ENCODE measurements at places on chromosomes 3 and 15.

- DNase-seq = no peak
Measured at GRCh38 chr15:68676926-68677325, 98.1 kb downstream of the CORO2B start.

GRCh38 chr3:41521010-41521655, 321.8 kb downstream of the CTNNB1 start:
- no peak for DNase-seq

GRCh38 chr3:144364737-144365136, 393.1 kb downstream of the DIPK2A start:
- no peak for DNase-seq

DNA sequence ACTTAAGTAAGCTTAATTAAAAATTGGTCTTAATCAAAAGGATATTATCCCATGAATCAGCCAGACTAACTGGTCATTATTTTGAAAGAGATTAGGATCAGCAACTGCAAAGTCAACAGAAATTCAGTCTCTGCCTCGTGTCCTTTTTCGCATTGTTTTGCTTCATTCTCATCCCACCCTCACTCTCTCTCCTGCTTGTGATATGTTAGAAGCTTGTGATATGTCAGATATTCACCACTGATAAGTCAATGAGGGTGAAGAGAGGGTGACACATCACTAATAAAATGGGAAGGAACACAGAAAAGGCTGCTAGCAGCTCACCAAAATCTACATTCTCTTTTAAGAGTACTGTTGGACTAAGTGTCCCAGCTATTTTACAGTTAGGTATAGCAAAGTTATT, 146.1 kb downstream of the SUCNR1 start:
- DNase-seq = no peak

DNA sequence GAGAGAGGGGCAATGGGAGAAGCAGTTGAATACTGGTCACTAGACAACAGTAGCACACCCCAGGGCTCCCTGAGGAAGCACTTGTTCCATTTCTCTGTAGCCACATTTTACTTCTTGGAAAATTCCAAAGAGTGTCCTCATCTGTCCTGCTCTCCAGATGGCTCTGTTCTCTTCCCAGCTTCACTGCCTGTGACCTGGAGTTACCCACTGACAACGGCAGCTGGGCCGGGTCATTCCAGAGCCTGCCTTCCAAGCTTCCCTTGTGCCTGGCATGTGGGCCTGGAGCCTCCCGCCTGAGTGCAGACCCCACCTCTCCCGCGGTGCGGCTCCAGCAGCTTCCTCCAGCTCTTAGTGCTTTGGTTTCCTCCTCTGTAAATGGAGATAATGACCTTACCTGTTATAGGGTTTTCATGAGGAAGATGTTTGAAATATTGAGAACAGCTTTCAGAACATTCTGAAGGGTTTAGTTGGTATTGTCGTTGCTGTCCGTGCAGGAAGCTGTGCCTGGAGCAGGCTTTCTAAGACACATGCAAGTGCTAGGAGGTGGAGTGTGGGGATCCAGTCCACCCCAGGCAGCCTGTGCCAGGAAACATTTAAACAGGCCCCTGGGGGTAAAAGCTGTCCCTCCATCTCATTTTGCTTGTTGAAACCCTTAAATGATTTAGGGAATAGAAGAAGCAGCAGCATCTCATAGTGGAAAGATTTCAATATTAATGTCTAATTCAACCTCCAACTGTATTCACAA, 24.8 kb downstream of the EFCC1 start:
- DNase-seq = no peak

- DNase-seq = no peak
Measured at GRCh38 chr15:23860290-23861245, 173.5 kb upstream of the NDN start.

GRCh38 chr15:39100106-39100660, 480.7 kb upstream of the THBS1 start:
- DNase-seq = no peak

DNA sequence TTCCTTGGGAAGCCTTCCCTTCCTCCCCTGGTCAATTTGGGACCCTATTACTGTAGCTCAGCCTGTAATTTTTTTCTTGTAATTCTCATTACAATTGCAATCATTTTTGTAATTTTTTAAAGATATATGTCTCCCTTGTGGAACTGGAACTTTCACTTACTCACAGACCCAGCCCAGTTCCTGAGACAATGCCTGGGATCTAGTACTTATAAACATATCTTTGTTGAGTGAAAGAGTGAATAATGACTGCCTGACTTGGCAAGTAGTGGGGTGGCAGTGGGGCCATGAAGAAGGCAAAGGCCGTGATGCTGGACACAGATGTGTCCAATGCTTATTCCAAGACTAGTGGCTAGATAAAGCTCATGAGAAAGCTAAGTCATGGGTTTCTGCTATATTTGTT, 294.5 kb upstream of the LRRN1 start:
- DNase-seq = no peak

GRCh38 chr3:24548278-24548677, 53.6 kb upstream of the THRB start:
- DNase-seq = no peak

GRCh38 chr15:25797936-25798901, 64.9 kb downstream of the ATP10A start:
- no peak for DNase-seq

GRCh38 chr3:106518516-106518915, 649.7 kb upstream of the CBLB start:
- peak; percentile 6 for DNase-seq

- DNase-seq = no peak
Measured at GRCh38 chr3:124800511-124801258, 70.4 kb downstream of the UMPS start.

DNA sequence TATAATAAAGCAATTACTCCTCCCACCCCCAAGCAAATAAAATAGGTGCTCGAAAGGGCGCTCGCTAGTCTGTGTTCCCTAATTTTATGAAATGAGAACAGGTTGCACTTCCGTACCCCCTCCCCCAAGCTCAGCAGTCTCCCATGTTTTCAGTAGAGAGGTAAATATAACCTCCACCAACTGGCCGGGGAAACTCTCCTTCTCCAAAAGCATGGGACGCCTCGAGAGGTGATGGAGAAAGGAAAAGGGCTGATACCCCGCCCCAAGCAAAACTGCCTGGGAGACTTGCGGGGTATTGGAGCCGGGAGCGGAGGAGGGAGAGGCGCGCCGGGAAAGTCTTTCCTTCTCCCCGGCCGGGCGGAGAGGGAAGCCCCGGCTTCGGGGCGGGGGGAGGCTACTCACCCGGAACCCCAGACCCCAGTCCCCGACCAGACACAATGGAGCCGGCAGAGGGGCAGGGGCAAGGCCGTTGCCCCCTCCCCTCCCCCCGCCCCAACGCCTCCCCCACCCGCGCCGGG, 605 bp downstream of the DCUN1D1 start:
- peak; percentile 46 for DNase-seq

DNA sequence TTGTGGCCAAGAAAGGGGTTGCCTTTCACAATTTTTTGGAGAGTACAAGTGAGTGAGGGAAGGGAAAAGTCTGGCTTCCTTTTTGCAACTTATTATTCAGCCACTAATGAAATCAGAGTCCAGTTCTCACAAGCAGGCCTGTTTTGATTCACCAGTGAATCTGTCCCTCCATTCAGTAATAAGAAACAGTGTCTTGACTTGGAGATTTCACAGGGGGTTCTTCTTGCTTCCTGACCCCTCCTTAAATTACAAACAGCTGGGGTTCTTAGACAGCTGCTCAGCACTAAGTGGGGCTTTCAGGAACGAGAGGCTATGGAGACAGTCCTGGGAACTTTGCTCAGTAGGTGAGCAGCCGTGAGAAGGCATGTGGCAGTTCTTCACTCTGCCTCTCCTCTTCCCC, 24.5 kb downstream of the SEMA3G start:
- DNase-seq = no peak

GRCh38 chr3:33064929-33065328, 32.0 kb downstream of the GLB1 start:
- no peak for DNase-seq

- no peak for DNase-seq
Measured at GRCh38 chr3:37535526-37536432, 325.9 kb upstream of the CTDSPL start.

GRCh38 chr3:155386919-155387318, 93.4 kb upstream of the STRIT1 start:
- DNase-seq = no peak

DNA sequence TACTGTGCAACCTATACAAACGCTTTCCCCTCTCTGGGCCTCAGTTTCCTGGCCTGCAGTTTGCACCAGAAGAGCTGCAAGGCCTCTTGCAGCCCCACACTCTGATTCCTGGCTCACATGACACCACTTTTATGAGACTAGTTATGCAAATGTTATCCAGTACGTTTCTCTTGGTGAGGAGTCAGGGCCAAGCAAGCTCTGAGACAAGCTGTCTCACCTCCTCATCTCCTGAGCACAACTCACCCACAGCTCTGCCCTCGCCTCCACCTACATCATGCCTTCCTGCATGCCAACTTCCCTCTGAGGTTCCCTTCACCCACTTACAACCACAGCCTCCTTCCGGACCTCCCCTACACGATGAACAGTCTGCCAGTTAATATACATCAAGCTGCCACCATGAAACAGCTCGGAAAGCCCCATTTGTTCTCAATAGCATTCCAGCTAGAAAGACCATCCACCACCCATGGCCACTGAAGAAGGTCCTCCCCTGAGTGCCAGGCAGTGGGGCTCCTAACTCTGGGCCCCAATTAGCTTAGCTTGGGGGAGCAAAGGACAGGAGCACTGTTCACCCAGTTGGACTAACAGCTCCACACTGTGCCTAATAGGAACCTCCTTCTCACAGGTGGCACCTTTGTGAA, 25.0 kb downstream of the CRYGS start:
- no peak for DNase-seq

DNA sequence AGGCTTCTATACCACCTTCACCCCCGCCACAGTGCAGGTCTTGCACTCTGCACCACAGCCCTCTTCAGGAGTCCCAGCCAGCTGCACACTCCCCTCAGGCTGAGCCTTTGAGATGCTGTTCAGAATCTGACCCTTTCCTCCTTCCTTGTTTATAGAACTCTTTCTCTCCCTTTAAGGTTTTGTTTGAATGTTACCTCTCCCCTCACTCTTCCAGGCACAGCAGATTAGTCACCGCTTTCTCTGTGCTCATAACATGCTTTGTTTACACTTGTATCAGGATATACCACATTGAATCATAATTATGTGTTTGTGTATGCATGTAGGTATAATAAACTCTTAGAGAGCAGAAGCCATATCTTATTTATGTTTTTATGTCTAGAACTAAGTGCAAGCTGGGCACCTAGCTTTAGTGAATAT, 168.4 kb upstream of the BCL6 start:
- DNase-seq = peak; percentile 34

GRCh38 chr15:93610944-93611343, 521.9 kb upstream of the RGMA start:
- no peak for DNase-seq

GRCh38 chr3:41158947-41159346, 40.4 kb upstream of the CTNNB1 start:
- DNase-seq = peak; percentile 96

DNA sequence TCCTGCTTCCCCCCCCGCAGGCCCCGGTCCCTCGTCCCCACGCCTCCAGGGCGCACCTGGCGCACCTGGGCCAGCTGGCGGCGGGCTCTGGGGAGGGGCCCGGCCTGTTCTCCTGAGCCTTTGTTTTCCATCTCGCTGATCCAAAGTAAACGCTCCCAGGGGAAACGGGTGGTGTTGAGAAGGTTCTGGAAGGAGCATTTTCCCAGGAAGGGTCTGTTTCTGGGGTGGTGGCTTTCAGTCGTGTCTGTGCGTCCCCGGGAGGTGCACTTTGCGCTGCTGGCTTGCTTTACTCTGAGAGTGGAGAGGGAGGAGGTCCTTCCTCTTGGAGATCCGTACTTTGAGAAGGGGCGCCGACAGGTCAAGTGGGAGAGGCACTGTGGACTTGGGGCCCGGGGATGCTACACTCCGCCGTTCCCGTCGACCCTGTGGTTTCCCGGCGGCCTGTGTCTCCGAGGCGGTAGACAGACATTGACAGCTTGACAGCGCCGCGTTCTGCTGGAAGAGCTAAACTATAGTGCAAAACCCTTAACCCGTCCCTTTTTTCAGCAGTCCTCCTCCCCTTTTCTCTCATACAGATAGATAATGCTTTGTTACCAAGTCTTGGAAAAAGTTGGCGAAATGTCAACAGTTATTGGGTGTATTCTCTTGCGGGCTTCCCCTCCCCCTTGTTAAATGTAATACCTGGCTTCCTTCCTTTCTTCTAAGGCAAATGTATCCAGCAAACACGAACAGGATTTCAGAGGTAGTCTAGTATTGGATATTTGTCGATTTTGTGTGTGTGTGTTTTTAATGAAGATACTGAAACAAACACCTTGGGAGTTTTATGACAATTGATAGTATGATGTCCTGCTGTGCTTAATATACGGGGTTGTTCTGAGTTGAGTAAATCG, 6.5 kb downstream of the TPM1 start:
- peak; percentile 54 for DNase-seq

- DNase-seq = no peak
Measured at GRCh38 chr3:57411715-57412114, 119.2 kb upstream of the ASB14 start.

DNA sequence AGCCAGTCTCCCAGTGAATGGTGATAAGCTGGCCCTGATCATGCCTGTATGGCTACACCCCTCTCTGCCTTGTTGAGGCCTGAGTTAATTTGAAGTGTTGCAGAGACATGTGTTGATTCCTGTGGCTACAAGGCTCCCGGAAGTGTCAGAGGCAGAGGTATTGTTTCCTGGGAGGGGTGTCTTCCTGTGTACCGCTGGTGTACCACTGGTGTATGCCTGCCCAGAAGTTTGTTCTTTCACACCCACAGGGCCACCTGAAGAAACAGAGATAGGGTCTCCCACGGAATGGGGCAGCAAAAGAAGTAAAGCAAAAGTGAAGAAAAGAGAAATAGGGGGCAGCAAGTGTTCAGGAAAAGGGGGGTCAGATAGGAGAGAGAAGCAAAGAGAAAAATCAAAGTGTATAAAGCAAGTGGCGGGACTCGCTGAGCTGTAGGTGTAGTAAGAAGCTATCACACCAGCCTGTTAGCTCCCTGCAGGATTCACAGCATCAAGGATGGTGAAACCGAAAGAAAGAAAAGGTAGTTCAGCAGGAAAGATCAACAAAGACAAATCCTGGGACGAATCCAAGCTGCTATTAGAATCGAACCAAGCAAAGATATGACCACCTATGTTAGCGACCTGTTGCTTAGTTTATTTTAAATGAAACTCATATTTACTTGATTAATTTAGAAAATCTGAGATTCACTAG, 36.6 kb upstream of the CD47 start:
- no peak for DNase-seq

DNA sequence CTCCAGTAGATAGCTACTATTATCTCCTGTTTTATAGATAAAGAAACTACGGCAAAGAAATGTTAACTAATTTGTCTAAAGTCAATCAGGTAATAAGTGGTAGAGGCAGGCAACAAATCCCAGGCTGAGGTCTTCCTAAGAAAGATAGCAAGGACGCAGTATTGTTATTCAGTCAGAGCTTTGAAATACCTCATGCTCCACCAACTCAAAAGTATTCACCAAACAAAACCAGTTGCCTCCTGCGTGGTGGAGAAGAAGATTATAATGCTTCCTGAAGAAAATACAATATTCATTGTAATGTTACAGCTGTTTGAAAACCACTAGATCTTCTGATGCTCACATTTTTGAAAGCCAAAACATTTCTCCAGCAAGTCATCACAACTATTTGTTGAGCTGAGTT, 138.2 kb upstream of the CNTN4 start:
- no peak for DNase-seq

GRCh38 chr3:138775254-138775595, 59.5 kb downstream of the PIK3CB start:
- no peak for DNase-seq
